ENCODE measurements at places on chromosomes 12 and 14.
A peak's percentile ranks its signal among the peaks of the same experiment; 100 is the strongest.

DNA sequence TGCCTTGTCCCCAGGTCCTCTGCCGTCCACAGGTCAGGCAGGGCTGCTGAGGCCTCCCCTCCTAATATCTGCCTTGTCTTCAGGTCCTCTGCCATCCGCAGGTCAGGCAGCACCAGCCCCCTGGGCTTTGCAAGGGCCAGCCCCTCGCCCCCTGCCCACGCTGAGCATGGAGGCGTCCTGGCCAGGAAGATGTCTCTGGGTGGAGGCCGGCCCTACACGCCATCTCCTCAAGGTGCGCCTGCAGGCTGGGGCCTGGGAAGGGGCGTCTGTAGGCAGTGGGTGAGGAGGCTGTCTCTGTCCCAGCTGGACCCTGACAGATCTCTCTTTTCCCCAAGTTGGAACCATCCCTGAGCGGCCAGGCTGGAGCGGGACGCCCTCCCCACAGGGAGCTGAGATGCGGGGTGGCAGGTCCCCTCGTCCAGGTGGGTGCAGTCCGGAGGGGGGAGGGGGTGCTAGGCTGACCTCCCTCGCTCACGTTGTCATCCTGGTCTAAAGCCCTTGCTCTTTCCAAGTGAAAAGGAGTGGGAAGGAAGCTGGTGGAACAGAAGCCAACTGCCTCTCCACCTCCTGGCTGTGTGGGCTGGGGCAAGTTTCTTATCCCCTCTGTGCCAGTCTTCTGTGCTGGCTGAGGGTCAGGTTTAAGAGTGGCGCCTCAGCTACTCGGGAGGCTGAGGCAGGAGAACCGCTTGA is 13.9 kb upstream of the PUS1 start:
- no peak for DNase-seq

- no peak for DNase-seq
These were observed 11.1 kb downstream of the GLIPR1L1 start for GRCh38 chr12:75345531-75345930.

GRCh38 chr12:117714203-117714602 is 254.6 kb downstream of the KSR2 start:
- DNase-seq, result no peak

GRCh38 chr14:87067591-87067990 is 925.4 kb downstream of the GALC start:
- DNase-seq, result no peak

DNA sequence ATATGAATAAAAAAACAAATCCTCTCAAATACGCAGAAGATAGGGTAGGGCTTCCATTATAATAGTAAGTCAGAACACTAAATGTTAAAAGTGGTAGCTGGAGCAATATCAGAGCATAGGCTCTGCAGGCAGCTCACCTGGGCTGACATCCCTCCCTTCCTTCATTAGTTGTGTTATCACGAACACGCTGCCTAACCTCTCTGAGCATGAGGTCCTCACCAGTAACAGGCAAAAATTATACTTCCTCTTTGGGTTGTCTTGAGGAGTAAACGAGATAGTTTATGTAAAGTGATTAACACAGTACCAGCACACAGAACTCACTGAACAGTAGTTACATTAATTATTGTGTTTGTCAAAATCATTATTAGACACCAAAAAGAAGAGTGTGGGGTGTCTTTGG is 154.3 kb downstream of the STXBP6 start:
- DNase-seq, result no peak

DNA sequence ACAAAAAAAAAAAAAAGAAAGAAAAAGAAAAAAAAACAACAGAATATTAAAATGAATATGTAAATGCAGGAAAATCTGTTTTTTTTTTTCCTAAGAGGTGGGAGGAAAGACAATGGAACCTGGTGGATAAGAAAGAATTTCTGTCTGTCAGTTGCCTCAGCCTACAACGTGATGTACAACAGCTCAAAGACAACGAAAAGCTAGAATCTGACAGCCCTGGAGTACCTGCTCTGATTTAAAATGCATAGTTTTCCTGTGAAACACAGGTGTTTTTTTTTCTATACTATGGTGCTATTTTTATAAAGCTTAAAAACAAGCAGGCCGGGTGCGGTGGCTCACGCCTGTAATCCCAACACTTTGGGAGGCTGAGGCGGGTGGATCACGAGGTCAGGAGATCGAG is 30.0 kb upstream of the ULK1 start:
- no peak for DNase-seq

DNA sequence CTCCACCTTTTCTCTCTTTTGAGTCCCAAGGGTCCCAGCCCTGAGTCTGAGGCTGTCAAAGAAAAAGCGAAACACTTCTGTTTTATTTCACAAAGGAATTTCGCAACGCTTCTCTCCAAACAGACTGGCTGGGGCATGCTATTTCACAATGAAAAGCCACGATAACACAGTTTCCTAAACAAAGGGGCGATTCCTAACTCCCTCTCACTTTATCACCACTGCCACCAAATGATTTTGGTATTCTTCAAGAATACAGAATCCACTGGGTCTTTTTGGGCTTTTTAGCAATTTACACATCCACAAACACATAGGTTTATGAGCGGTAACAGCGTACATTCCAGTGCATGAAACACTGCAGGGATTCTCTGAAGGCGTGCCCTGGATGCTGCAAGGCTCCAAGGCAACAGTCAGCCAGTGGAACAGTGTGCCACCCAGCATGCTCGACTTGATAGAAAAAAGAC is 161.2 kb downstream of the DAD1 start:
- peak; percentile 21 for DNase-seq

GRCh38 chr12:14769466-14769968 is 33.8 kb downstream of the WBP11 start:
- no peak for DNase-seq

GRCh38 chr12:21451529-21451928 is 14.1 kb downstream of the PYROXD1 start:
- DNase-seq, result no peak
